ENCODE measurements at places on chromosomes 5 and 9.

DNA sequence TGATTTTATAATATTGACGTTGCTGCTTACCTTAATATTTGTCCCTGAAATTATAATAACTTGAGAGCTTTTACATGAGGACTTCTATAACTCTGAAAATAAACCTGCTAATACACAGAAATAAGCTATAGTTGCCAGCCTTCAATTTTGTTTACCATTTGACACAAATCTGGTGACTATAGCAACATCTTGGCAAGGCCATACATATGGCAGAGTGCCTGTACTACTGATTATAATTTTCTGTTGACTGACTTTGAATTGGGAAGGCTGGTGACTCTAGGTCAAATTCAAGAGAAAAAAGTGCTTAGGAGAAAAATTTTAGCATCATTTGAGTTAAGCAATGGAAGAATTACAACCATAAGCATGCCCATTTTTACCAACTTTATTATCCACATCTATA lies 581.4 kb upstream of the PTPRD start:
- DNase-seq = no peak

DNA sequence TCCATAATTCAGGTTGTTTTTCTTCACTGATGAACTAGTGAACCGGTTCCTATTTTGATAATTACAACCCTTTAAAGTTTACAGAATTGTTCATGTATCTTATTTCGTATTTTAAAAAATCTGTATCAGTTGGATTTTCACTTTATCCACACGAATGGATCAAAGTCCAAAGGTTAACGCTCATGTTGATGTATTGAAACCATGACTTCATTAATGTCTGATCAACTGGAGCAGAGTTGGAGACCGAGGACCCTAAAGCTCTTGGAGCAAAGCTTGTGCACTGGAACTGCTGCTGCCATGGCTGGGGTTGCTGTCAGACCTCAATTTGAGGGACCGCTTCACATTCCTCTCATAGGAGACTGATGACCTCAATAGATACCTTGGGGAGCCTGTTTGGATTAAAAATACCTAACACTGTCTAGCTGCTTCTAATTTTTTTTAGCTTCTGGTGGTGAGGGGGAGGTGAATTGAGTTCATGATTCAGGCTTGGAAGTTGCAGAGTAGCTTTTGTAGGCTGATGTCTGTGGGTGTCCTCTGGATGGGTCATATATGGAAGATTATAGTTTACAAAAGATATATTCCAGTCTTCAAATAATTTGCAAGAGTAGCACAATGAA lies 45.1 kb downstream of the KIAA1958 start:
- DNase-seq = no peak

- DNase-seq = no peak
These were observed 160.4 kb upstream of the MPDZ start for GRCh38 chr9:13439685-13440476.

- DNase-seq = no peak
These were observed 40.6 kb downstream of the HACD4 start for GRCh38 chr9:20990867-20991266.

- DNase-seq = no peak
These were observed 20.5 kb upstream of the VPS13A start for GRCh38 chr9:77156646-77157371.

DNA sequence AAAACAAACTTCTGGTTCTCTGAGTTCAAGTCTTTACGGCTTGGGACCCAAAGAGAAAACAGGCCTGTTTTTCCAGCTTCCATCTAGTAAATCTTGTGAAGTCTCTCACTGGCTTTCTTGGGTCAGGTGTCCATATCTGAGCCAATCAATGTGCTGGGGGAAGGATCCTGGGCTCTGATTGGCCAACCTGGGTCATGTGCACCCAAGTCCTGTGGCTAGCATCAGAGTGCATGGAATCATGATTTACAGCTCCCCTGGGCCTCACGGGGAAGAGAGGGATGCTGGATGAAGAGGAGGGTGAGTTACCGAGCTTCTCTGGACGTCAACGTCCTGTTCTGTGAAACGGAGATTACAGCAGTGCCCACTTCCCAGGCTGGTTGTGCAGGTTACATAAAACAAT lies 19.4 kb downstream of the CXCL14 start:
- DNase-seq = peak; percentile 38

DNA sequence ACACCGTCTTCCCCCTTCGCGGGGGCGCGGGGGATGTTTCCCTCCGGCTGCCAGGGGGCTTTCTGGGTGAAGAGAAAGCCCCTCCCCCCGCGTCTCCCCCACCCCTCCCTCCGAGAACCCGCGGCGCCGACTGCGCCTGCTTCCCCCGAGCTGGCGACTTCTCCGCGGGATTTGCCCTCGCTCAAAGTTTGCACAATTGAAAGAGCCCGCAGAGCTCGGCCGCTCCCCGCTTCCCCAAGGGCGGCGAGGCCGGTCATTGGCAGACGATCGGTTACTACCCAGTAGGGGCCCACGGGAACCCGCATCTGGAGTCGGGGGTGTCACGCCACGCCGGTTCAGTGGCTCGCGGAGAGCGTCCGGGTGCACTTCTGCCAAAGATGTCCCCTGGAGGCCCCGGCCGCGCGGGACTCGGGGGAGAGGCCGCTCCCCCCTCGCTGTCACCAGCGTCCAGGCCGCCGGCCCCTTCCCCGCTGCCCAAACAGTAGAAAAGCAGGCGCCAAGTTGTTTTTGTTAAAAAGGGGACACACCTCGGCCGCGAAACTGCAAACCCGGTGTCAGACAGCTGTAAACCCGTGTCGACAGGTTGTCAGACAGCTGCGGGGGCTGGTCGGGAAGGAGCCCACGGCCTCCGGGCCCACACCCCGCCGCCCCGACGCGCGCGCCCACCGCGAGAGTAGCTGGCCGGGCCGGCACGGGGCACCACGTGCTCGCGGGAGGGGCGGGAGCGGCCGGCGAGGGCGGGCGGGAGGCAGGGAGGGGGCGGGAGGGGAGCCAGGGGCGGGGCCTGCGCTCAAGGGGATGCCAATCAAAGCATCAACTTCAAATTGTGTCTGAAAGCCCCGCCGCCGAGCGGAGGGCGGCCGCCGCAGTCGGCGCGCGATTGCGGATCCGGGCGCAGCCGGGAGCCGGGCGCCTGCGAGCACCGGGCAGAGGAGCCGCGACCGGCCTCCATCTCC lies at the start of gene IRX1:
IRX1 (plus strand) TSS at position 827 of the 956 bp plus-strand sequence. CDS start 274 bp downstream, outside the sequence.
- no peak for DNase-seq

DNA sequence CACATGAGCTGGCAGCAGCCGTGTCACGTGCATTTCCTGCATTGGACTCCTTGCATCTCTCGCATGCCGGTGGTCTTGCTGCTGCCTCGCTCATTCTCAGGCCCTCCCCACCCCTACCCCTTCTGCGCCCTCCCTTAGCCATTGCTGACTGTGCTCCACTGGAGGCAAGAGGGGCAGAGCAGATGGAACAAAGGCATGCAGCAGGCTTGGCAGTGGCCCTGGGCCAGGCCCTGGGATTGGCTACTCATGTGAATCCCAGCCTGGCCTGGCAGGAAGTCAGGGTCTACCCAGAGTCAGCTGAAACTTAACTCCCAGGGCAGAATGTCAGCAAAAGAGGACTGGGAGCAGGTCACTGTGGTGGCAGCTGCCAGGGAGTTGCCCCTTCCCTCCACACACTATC lies 62.3 kb downstream of the TSTD2 start:
- DNase-seq = no peak

DNA sequence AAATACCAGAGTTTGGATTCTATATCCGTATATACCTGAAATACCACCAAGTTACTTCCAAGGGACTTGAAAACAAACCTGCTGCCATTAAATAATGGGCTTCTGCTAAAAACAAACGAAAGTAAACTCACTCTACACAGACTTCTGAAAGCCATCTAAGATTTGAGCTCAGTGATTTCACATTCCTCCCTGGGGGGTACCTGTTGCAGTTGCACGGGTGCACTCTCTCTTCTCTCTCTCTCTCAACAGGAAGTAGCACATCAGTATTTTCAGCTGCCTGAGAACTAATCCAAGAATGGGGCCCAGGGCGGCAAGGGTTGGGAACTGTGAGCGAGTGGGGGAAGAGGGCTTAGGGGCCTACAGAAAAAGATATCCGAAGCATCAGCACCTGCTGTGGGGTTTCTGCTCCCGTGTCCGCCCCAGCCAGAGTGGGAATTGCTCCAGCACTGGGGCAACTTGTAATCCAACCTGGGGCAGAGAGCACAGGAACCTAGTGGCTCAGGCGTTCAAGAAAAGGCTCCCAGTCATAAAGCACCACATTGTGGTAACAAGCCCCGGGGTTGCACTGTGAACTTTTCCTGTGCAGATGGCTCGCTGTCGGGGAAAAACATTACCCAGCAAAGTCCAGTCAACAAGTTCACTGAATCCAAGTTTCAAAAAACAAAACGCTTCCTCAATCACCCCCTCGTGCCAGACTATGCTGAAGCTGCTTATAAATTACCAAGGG lies 99.8 kb downstream of the EFNA5 start:
- no peak for DNase-seq

GRCh38 chr9:130474106-130474505 lies 29.3 kb downstream of the ASS1 start:
- DNase-seq = no peak
